ENCODE measurements at places on chromosomes 1 and 21.

- no peak for DNase-seq
Measured at GRCh38 chr1:220391491-220391890, 119.2 kb upstream of the RAB3GAP2 start.

DNA sequence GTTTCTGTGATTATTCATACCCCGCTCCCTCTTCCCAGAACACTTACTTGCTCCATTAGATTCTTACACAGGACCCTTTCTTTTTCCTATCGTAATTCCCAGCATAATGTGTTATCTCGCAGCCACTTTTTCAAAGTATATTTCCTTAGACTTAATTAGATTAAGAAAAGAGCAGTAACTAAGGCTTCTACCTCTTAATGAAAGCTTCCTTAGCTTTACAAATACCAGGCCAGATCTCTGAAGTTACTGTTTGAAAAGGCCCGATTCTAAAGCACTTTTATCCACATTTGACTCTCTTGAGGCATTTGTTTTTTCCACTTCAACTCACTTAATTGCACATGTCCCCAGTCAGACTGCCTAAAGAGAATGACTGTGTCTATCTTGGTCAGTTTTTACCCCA, 1264.3 kb upstream of the ADGRL2 start:
- no peak for DNase-seq

DNA sequence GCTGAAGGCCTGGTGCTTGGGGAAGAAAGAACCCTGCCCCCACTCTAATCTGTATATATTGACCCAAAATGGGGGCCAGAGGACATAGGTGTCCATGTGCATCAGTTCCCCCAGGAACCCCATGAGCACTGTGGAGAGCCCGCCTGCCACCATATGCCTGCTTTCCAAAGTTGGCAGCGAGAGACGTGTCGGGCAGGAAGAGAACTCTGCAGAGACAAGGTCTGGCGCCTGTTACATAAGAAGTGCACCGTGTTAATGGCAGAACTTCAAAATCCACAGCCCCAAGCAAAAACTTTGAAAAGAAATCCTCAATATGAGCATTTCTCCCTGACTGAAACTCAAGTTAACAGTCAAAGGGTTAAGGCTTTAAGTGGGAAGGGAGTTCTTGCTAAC, 8.0 kb downstream of the CTNNBIP1 start:
- no peak for DNase-seq

DNA sequence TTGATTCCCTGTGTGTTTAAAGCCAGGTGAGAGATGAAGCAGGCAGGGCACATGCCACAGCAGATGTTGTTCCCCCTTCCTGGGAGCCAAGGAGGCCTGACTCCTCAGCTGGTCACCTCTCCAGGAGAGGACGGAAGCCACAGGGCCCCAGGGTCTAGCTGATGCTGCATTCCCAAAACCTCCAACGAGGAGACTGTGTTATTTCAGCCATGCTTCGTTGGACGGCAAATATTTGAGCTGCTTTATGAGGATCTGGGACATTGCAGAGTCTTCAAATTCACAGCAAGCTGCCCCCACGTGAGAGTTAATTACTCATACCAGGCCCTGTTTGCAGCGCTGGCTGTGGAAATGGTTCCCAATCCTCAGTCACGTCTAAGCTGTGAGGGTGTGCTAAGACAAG, 85.3 kb downstream of the CDC7 start:
- DNase-seq: no peak

GRCh38 chr1:8273036-8273435, 44.9 kb upstream of the SLC45A1 start:
- DNase-seq: no peak

DNA sequence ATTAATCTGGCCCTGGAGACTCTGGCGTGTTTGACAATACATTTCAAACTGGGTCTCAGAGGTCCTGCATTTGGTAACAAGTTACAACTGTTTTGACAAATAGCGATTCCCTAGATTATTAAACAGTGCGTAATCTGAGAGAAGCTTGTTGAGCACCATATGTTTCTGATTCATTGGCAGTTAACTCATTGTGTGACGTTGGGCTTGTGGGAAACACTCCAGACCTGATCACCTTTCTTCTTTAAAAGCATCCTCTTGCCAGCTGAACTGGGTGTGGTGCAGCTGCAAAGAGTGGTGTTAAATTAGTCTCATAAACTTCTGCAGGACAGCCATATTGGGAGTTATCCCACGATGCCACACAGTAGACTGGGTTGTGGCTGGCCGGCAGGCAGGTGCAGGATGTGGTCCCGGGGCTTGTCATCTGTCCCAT, 82.7 kb downstream of the CDC7 start:
- DNase-seq: no peak

DNA sequence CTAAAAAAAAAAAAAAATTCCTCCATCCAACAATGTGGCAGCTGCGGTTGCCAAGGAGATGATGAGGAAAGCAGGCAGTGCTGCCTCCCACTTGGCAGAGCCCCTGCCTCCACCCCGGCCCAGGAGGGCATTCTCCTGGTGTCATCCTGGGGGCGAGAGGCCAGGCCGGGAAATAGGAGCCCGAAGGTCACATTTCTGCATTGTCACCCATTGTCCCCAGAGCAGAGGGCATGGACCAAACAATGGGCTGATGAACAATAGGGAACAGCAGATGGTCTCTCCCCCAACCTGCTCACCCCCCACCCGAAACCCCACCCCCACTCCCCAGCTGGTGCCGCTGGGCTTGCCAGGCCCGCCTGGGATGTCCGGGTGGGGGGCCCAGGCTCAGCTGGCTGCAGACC, 37.3 kb downstream of the CAMK2N1 start:
- DNase-seq: no peak

Data from COR-L47 (cell line).